Fibroblast of skin of right quadriceps (primary cell): ENCODE measurements at places on chromosomes 12 and 14.

- no peak for DNase-seq
Observed at GRCh38 chr12:114006482-114007425, 40.6 kb upstream of the RBM19 start.

- peak; percentile 60 for DNase-seq
Observed at GRCh38 chr14:63186453-63186852, 17.8 kb upstream of the RHOJ start.

DNA sequence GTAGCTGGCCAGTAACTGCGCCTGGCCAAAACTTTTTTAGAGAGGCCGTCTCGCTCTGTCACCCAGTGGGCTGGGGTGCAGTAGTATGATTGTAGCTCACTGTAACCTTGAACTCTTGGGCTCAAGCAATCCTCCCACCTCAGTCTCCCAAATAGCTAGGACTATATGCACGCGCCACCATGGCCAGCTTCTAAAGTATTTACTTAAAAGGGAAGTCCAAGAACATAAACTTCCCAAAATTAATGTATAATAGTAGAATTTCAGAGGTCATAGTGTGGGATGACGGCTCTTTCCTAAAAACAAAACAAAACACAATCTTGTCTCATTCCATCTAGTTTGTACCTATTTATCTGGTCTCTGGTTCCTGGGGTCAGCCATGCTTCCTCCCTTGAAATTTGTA is 42.2 kb upstream of the FOS start:
- DNase-seq: no peak

GRCh38 chr12:48037267-48037915 is 33.1 kb upstream of the COL2A1 start:
- DNase-seq: peak; percentile 83

DNA sequence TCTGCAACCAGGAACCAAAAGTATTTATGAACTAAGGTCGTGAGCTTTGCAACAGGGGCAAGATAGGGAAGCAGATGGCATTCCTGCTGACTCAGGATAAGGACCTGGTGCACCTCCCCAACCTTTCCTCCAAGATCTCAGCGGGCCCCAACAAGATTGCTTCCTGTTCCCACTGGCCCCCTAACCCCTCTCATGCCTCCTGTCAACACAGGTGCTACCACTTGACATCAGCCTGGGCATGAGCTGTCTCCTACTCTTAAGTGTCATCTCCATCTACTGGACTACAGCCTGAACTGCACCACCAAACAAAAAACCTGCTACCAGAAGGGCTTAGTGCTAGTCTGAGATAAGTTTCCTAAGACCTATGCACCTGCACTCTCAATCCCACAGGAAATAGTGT is 32.7 kb downstream of the MED6 start:
- DNase-seq: peak; percentile 21

DNA sequence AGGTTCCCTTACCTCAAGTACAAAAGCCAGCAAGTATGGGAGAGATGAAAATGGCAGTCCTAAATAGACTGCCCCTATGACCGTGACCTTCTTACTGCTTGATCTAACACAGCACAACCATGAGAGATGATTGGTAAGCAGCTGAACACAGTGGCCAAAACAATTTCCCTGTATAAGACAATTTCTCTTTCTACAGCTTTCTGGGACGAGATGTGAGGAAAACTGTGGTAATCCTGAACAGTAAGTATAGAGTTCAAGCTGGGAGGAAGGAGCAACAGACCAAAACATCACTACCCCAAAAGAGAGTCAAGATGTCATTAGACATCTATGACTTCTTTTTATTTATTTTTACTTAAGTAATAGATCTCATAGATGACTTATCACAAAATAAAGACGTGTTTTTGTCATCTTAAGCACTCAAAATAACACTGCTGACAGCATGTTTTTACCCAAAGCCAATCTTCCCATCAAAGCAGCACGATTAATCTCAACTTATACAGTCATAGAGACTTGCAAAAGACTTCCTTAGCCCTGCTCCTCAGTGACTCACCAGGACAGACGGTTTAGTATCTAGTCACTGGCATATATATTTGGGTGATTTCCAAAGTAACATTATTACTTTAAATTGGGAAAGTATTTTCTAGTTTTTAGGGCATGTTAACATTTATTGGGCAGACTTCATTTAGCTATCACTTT is 3.7 kb downstream of the TMEM52B start:
- DNase-seq: peak; percentile 89

- DNase-seq: no peak
Observed at GRCh38 chr12:113477842-113478215, 6.2 kb upstream of the LHX5 start.

- peak; percentile 65 for DNase-seq
Observed at GRCh38 chr12:92363295-92364146, 217.9 kb upstream of the BTG1 start.
